ENCODE measurements at places on chromosomes 4 and X. TPM values are rescaled to one million over a fixed set of nuclear protein-coding genes. Genes with fewer than 3 reads are reported as not detected.
A peak's percentile ranks its signal among the peaks of the same experiment; 100 is the strongest.

GRCh38 chr4:53314252-53314651 lies 51.6 kb downstream of the SCFD2 start:
- DNase-seq = no peak

GRCh38 chr4:28176942-28177341 lies 1316.3 kb downstream of the STIM2 start:
- DNase-seq = no peak

DNA sequence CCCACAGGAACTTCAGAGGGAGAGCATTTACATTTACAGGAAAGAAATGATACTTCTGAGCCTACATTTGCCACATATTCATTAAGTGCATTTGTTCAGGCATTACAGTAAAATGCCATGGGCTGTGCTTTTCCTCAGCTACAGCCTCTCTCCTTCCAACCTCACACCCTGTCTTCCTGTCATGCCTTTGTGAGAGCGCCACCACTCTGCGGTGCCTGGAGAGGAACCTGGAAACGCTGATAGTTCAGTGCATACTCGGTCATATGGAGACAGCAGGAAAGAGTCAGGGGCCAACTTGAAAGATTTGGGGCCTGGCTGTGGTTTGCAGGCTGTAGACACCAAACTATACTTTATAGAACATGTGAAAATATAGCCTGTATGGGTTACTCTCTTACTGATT lies 40.5 kb downstream of the NFKB1 start:
- peak; percentile 18 for DNase-seq

GRCh38 chr4:2842687-2843262 lies 869 bp upstream of the ADD1 start:
- DNase-seq = no peak

The SATL1 gene
- not detected for polyA plus RNA-seq

GRCh38 chrX:120755066-120755846 lies 120.4 kb downstream of the CT47B1 start:
- no peak for DNase-seq

The SMIM14 gene
- polyA plus RNA-seq = 150 TPM

DNA sequence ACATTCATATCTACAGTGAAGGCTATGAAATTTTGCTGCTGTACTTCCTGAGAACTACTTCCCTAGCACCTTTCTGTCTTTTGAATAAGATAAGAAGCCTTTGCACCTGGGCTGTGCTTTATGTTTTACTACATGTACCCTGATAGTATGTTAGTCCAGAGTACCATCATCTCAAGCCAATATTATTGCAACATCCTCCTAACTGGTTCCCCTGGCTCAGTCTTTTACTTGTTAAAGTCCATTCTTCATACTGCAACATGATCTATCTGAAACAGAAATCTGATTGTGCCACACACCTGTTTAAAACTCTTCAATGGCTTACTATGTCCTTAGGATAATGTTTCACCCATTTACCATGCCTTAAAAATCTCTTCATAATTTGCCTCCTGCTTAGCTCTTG lies 102.3 kb downstream of the AGTR2 start:
- no peak for DNase-seq

- DNase-seq = no peak
Measured at GRCh38 chr4:57125996-57126395, 15.8 kb upstream of the IGFBP7 start.

- DNase-seq = no peak
Measured at GRCh38 chr4:154939851-154940250, 158.8 kb downstream of the RBM46 start.

The RNF128 gene
- not detected for polyA plus RNA-seq

DNA sequence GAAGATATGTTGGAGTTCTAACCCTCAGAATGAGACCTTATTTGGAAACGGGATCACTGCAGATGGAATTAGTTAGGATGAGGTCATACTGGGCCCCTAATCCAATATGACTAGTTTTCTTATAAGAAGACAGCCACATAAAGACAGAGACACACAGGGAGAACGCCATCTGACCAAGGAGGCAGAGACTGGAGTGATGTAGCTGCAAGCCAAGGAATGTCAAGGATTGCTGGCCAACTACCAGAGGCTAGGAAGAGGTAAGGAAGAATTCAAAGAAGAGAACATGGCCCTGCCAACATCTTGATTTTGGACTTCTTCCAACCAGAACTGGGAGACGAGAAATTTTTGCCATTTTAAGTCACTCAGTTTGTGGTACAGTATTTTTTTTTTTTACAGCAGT lies 152.8 kb upstream of the DIPK2B start:
- no peak for DNase-seq

DNA sequence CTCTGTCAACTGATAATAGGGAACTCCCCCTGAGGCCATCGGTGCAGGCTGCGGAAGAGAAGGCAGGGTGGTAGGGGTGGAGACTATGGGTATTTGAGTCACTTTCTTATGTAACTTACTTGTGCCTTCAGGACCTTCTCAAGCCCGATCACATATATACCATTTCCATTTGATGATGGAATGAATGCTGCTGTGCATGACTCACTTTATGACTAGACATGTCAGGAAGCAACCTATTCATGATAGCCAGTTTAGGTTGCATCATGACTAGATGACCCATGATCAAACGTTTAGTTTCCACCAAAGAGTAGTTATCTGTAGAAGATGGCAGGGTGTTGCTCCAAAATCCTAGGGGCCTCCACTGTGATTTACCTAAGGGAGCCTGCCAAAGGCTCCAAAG lies 435.5 kb downstream of the DTHD1 start:
- no peak for DNase-seq

DNA sequence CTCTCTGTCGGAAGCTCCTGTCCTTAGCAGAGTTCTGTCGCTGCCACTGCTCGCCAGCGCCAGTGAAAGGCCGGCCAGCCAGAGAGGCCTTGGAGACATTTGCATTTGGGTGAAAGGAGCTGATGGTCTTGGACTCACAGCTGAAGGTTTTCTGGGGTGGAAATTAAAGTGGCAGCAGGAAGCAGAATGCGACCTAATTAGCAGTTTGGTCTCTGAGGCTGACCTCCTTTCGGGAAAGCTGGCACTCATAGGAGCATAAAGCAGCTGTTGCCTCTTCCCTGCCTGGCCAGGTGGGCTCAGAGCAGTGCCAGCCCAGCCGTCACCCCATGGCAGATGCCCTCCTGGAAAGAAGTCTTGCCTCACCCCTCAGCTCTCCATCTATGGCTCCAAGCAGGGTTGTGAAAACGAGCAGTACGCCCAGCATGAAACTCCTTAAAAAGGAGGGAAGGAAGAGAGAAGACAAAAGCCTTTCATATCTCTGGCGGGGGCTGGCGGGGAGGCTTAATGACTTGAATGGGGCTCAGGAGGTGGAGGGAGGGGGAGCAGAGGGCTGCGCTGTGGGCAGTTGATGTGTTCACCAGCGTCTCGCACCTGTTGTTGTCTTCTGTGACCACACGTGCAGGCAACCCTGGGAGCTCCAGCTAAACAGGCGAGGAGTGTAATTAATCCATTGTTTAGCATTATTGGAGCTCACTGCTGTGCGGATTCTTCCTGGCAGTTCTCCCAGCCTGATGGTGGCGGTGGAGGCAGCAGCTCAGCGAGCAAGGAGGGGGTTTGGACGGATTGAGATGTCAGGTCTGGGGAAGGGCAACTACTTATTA lies 264.0 kb downstream of the MID1IP1 start:
- no peak for DNase-seq

The LPAR4 gene
- polyA plus RNA-seq = not detected

The PWWP3B gene
- not detected for polyA plus RNA-seq

The CLDN22 gene
- polyA plus RNA-seq = not detected

- no peak for DNase-seq
Measured at GRCh38 chrX:149531599-149531998, 9.2 kb upstream of the EOLA1 start.

GRCh38 chr4:86596807-86597206 lies 2.7 kb downstream of the PTPN13 start:
- no peak for DNase-seq

DNA sequence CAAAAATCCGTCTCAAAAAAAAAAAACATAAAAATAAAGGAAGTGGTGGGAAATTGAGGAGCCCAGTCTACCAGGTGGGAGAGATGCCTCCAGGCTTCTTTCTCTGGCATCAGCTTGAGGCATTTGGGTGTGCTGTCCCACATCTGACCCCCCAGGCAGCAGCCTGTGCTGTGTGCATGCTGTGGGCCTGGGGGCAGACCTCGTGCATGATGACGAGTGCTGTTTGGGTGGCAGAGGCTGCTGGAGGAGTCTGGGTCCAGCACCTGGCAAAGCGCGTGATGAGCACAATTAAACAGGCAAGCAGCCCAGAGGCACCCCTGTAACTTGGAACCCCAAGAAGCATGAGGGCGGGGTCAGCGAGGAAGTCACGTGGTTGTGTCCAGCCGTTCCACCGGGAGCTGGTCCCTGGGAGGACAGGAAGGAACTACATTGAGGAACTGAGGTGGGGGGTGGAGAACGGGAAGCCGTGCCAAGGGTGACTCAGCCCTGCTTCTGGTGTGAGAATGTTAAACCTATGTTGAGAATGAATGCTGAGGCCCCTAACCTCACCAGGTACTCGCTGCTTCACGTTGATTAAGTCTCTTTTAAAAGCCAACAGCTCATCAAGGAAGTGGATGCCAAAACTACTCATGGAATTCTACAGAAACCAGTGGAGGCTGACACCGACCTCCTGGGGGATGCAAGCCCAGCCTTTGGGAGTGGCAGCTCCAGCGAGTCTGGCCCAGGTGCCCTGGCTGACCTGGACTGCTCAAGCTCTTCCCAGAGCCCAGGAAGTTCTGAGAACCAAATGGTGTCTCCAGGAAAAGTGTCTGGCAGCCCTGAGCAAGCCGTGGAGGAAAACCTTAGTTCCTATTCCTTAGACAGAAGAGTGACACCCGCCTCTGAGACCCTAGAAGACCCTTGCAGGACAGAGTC lies 6.1 kb downstream of the TACC3 start:
- DNase-seq = no peak

GRCh38 chr4:56958111-56958517 lies 19.3 kb downstream of the NOA1 start:
- DNase-seq = no peak

The TMEM31 gene
- not detected for polyA plus RNA-seq

DNA sequence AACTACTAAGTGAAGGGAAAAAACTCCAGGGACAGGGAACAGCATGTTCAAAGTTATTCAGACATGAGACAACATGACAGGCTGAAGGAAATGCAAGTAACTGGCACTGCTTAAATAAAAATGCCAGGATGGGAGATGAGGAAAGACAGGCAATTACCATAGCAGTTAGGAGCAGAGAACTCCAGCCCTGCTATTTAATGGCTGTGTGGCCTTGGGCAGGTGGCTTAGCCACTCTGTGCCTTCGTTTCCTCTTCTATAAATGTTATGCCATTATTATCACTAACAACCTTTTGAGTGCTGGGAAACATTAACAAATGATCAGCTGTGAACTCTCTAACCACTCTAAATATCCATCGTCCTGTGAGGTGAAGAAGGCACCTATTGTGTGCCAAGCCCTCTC lies 32.7 kb downstream of the PROM1 start:
- DNase-seq = no peak

- no peak for DNase-seq
Measured at GRCh38 chrX:132622130-132622529, 133.3 kb upstream of the MBNL3 start.

DNA sequence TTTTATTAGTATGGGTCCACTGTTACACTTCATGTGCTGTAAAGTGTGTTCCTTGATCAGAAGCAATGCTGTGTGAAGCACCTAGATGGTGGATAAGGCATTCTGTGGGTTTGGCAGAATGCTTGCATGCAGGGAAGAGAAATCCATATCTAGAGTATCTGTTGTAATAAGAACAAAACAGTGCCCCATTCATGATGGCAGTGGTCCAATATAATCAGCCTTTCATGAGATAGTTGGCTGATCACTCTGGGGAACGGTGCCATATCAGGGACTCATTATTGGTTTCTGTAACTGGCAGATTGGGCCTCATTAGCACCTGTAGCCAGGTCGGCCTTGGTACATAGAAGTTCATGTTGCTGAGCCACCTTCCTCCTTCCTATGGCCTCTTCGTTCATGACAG lies 28.7 kb downstream of the STIM2 start:
- DNase-seq = no peak

The PHKA1 gene
- polyA plus RNA-seq = not detected

The XG gene
- polyA plus RNA-seq = not detected

- DNase-seq = no peak
Measured at GRCh38 chrX:41923978-41924683, 777 bp upstream of the CASK start.

The CC2D2A gene
- 0.29 TPM for polyA plus RNA-seq

- DNase-seq = no peak
Measured at GRCh38 chrX:106952988-106953387, 32.8 kb downstream of the CLDN2 start.

DNA sequence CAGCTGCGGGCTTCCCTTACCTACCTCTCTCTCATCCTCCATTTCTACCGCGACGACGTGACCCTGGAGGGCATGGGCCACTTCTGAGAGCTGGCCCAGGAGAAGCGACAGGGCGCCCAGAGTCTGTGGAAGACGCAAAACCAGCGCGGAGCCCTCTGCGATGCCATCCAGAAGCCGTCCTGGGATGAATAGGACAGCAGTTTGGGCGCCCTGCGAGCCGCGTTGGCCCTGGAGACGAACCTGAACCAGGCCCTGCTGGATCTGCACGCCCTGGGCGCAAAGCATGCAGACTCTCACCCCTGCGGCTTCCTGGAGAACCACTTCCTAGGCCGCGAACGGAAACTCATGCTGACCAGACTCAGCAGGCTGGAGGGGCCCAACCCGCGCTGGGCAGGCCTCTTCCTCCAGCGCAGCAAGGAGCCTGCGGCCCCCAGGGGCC lies 52.7 kb upstream of the TMPRSS11F start:
- no peak for DNase-seq

The TASL gene
- polyA plus RNA-seq = 1.9 TPM

GRCh38 chr4:142405695-142406498 lies 440.2 kb downstream of the INPP4B start:
- DNase-seq = no peak

The ADD1 gene
- 314 TPM for polyA plus RNA-seq

GRCh38 chr4:146343199-146343598 lies 128.9 kb downstream of the REELD1 start:
- DNase-seq = no peak

GRCh38 chr4:190014771-190015537 lies 12.1 kb downstream of the FRG2 start:
- no peak for DNase-seq

GRCh38 chr4:101417046-101417445 lies 69.7 kb upstream of the PPP3CA start:
- no peak for DNase-seq

The GLA gene
- polyA plus RNA-seq = 19.3 TPM

DNA sequence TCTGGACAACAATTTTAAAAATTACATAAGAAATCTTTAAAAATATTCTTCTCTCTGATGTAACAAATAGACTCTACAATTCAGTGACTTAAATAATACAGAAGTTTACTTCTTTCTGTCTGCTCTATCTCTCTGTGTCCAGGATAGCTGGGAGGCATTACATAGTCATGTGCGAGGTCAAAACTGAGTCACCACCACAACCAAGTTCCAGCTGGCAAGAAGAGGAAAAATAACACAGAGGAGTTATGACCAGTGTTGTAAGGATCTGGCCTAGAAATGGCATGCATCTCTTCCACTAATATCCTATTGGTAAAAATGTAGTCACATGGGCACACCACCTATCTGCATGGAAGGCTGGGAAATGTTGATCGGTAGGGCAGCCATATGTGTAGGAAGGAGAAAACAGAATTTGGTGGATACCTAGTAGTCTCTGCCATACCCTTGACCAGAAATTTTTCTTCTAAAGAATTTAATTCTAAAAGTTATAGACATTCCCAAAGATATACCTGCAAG lies 39.4 kb upstream of the WDFY3 start:
- DNase-seq = no peak
